CD4-positive, alpha-beta T cell treated with Interleukin-1 beta for 1 hour (primary cell): ENCODE measurements at places on chromosomes 5 and 9.

DNA sequence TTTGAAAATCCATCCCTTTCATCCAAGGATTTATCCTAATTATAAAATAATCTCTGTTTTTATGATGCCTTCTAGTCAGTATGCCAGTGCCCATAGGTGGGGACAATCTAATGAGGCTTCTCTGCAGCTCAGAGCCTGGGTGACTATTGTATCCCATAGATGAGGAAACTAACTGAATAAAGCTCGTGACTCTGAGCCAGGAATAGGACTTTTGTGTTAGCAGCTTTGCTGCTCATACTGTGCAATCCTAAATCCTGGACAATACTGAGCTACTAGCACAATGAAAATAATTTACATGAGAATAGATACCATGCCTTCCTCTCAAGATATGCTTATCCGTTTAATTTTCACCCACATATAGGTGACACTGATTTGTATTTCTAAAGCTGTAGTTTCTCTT is 443.0 kb downstream of the PLK2 start:
- no peak for DNase-seq

DNA sequence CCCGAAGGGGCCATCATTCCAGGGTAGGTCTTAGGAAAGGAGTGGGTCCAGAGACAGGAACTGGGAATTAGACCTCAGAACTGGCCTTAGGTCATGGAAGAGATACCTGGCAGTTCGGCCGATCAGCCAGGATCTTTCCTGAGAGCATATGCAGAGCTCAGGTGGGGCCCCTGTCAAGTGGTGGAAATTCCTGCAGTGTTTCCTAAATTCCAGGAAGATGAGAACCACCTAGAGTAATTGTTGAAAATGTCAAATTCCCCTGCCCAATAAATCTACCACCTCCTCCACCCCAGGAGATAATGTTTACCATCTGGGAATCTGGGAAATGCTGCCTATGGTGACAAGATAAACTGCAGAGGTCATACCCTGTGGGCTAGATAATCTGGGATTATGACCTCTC is 14.6 kb downstream of the TMEM171 start:
- DNase-seq: no peak

GRCh38 chr9:37471942-37472684 is 6.9 kb upstream of the ZBTB5 start:
- DNase-seq: no peak

DNA sequence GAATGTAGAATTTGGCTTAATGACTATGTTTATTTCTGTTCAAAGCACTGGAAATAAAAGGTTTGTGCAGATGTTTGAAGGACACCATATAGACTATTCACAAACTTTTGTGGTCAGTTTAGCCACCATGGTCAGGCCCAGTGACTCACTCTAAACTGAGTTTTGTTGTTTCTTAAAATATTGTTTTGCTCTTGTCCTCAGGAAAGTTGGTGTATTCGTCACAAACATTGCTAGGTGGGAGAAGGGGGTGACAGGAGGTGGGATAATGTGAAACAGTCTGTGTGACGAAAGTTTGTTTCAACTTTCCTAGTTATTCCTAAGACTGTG is 35.0 kb upstream of the LIFR start:
- no peak for DNase-seq

DNA sequence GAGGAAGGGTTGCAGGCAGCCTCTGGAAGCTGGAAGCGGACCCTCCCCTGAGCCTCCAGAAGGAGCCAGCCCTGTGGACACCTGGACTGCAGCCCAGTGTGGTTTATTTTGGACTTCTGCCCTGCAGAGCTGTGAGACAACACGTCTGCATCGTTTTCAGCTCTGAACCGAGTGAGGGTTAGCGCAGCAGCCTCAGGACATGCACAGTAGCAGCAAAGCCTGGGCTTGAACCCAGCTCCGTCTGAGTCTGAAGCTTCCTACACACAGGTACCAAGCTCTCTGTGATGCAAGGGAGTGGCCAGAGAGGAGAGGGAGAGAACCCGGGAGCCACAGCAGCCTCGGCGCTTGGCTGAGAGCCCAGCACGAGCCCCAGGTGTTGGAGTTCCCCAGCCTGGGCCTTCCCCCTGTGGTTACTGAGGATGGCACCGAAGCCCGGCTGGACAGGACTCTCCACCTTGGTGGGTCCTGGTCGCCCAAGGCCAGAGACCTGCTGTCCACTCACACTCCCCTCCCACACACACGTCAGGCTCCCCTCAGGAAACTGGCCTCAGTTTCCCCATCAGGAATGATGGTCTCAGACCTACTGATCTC is 128.2 kb downstream of the OLFM1 start:
- DNase-seq: no peak
